ENCODE measurements at places on chromosomes 12 and 14.

DNA sequence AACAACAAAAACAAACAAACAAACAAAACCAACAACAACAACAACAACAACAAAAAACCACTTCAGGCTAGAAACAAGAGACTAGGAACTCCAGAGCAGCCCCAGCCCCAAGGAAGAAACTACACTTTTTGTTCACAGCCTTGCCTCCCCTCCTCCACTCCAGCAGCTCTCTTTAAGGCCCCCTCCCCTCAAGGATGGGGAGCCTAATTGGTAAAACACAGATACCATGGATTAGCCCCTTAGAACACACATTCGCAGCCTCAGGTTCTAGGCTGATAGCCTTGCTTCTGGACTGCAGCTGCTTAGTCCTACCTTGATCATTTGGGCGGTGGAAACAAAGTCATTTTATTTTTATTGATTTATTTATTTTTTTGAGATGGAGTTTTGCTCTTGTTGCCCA lies 11.9 kb upstream of the AVIL start:
- DNase-seq, result no peak

DNA sequence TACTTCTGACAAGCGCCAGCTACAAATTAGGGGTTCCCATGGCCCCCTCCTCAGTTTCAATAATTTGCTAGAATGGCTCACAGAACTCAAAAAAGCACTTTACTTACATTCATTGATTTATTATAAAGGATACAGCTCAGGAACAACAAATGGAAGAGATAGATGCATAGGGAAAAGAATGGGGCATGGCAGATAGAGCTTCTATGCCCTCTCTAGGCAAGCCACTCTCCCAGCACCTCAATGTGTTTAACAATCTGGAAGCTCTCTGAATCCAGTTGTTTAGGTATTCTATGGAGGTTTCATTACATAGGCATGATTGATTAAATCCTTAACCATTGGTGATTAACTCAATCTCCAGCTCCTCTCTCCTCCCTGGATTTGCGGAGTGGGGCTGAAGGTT lies 184.5 kb upstream of the DAAM1 start:
- no peak for DNase-seq

- no peak for DNase-seq
Observed at GRCh38 chr12:98453492-98453891, 61.9 kb upstream of the TMPO start.

DNA sequence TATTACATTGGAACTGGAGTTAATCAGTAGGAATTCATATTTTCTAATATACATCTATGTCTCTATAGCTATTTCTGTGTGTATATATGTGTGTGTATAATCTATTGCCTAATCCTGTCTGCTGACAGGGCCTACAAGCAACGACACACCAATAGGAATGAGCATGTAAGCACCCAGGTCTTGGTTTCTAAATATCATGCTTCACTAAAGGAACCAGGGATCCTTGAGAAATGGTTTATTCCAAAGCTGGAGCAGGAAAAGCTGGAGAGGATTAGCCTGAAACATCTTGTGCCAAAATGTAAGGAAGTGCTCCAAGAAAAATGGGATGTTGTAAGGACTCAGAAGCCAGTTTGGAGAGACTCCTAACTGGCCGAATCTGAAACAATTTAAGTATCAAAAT lies 29.3 kb upstream of the LGALS3 start:
- no peak for DNase-seq

DNA sequence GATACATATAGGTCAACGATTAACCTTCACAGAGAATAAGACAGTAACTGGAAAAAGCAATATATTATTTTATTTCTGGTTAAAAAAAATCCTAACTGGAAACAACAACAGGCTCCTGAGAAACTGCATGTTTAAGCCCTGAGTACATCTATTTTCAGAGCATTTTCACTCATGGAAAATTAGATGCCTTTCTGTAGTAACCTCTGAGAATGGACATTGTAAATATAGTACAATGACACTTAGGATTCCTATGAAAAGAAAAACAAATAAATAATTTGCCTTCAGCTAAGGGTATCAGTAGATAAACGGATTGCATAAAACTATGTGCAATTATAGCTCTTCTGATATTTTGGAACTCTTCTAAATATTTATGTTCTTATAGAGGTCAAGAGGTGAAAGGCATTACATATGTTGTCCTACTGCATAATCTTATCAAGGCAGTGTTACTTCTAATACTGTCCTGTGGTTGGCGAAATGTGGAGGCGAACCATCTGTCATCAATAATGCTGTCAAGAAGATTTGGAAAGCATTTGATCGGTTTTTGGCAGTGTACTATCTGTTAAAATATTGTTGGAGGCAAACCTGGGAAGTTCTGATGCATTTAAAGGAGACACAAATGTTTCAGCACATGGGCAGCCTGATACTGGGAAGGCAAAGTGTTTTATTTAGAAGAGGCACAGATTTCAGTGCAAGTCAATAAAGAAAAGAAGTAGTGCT lies 381.8 kb downstream of the BTG1 start:
- DNase-seq, result no peak

- no peak for DNase-seq
Observed at GRCh38 chr14:95413289-95414215, 93.8 kb upstream of the CLMN start.

DNA sequence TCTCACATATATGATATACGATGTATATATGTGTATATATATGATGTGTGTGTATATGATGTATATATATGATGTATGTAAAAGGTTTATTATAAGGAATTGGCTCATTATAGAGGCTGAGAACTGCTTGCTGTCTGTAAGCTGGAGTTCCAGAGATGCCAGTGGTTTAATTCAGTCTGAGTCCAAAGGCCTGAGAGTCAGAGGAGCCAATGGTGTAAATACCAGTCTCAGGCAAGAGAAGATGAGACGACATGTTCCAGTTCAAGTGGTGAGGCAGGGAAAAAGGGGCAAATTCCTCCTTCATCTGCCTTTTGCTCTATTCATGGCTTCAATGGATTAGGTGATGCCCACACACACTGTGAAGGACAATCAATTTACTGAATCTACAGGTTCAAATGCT lies 17.1 kb upstream of the STYK1 start:
- no peak for DNase-seq

DNA sequence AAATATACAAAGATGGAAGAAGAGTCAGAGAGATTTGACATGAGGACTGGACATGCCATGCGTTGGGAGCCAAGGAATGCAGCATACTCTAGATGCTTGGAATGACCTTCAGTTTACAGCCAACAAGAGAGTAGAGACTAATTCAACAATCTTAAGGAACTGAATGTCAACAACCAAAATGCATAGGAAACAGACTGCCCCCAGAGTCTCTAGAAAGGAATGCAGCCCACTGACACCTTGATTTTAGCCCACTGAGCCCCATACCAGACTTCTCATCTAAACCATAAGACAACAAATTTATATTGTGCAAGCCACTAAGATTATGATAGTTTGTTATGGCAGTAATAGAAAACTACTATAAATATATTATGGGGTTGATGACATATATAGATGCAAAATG lies 611.2 kb downstream of the RPS29 start:
- DNase-seq, result no peak

DNA sequence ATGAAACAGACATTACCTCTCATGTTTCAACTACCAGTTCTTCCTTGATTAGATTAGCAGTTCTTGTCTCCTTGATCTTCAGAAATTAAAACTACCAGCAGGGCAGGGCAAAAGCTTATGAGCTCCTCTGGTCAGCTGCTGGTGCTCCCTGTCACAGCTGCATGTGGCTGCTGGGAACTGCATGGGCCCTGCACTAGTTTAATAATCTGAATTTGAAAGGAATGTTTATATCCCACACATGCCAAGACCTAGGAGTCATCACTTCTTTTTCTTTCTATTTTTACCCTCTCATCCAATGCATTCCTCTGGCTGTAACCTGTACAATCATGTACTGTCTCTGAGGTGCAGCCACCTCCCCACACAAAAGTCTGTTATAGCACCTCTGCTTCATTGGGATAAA lies 73.9 kb downstream of the ARMH4 start:
- DNase-seq, result no peak

DNA sequence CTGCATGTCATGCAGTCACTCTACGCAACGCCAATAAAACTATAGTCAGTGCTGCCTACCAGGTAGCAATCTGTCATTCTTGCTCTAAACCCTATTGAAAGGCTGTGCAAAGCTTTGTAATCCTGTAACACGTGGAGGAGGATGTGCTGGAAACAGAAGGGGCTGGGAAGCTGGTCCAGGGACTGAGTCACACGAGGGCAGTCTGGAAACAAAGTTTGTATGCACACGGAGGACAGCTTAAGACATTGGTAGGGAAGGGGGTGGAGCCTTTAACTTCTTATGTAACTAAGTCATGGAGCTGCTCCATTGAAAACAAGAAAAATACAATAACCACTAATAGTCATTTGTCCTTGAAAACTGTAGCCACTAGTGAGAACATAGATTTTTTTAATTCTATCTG lies 128.0 kb downstream of the BCAT1 start:
- DNase-seq, result no peak

- no peak for DNase-seq
Observed at GRCh38 chr14:65482757-65483438, 70.4 kb downstream of the FUT8 start.

GRCh38 chr12:74801625-74802024 lies 264.0 kb downstream of the ATXN7L3B start:
- no peak for DNase-seq

GRCh38 chr14:101823511-101824120 lies 62.1 kb downstream of the PPP2R5C start:
- peak; percentile 45 for DNase-seq

DNA sequence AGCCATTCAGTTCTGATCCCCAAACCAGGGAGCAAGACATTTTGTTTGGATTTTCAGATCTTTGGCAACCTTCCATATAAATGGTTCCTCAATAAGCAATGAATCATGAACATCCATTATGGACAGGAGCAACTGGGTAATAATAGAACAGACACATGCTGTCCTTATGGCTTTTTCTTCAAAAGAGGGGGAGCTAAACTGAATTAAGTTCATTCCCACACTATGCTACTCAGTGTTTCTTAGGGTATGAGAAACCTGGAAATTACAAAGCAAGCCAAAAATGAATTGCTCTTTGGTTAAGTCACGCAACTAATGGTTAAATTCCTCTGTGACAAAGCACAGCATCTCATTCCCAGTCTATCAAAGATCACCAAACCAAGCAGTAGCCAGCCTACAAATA lies 51.0 kb downstream of the PTGER2 start:
- no peak for DNase-seq

DNA sequence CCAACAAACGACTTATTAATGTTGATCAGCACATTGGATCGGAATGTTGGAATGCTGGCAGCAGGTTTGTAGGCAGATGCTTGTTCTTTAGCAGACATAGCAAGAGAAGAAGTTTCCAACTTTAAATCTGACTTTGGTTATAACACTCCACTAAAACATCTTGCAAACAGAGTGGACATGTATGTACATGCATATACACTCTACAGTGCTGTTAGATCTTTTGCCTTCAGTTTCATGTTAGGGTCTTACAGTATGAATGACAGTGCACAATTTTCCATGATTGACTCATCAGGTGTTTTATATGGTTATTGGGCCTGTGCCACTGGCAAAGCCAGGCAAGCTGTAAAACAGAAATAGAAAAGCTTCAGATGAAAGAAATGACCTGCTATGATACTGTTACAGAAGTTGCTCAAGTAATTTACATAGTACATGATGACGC lies 14.3 kb upstream of the DHRS7 start:
- no peak for DNase-seq

- DNase-seq, result no peak
Observed at GRCh38 chr12:119102714-119103113, 76.0 kb upstream of the HSPB8 start.

- DNase-seq, result no peak
Observed at GRCh38 chr12:106994579-106995220, 7.8 kb upstream of the MTERF2 start.

DNA sequence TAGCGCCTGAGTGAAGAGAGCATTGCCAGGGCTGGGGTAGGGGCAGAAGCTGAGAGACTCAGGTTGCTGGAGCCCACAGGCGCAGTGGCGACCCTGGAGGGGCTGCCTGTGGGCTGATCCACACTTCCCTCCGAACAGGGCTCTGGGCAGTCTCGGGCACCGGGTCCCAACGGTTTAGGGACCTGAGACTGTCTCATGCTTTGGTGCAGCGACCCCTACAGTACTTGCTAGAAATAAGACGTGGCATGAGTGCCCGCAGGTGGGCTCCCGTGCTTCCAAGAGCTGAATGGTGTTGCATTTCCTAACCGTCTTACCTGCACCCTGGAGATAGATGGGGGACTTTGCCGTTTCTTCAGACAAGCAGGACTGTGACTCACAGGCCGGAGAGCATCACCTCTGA lies 57.4 kb downstream of the AACS start:
- no peak for DNase-seq

DNA sequence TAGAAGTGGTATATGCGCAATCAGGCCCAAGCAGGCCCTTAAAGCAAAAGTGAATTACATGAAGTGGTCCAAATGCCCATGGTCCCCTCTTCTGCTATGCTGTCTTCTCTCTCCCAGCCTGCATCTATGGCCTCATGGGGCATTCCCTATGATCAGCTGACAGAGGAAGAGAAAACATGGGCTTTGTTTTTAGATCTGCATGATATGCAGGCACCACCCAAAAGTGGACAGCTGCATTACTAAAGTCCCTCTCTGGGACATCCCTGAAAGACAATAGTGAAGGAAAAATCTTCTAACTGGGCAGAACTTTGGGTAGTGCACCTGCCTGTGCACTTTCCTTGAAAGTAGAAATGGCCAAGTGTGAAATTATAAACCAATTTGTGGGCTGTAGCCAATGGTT lies 145.2 kb upstream of the ARID2 start:
- DNase-seq, result no peak

DNA sequence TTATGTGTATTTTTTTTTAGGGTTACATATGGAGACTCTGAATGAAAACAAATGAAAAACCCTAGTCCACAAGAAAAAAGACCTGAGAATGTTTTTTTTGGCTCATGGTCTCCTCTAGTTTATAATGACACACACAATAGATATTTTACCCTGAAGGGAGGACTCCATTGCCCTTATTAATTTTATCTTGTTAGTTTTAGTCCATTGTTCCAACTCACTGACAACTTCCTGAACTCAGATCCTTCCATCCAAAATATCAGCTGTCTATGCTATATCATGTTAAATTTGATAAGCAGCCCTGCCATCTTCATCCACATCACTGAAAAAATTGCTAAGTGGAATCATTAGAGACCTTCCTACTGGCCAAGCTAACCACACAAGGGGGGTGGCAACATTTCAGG lies 232.1 kb downstream of the MON2 start:
- DNase-seq, result no peak

Measured in stimulated activated CD4-positive, alpha-beta T cell treated with anti-CD3 and anti-CD28 coated beads, Interleukin-1b, Interleukin-23, amount 100 ng/mL, for 4 hours (primary cell).